ENCODE measurements at places on chromosomes 12 and 14.

- no peak for DNase-seq
These were observed 48.6 kb upstream of the GTF2A1 start for GRCh38 chr14:81269100-81269978.

GRCh38 chr12:90829044-90829443 lies 125.9 kb downstream of the CCER1 start:
- no peak for DNase-seq

DNA sequence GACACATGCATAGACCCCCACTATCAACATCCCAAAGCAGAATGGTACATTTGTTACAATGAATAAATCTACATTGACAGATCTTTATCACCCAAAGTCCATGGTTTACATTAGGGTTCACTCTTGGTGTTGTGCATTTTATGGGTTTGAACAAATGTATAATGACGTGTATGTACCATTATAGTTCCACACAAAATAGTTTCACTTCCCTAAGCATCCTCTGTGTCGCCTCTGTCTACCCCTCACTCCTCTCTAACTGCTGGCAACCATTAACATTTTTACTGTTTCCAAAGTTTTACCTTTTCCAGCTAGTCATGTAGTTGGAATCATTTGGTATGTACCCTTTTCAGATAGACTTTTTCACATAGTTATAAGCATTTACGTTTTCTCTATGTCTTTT lies 69.5 kb upstream of the LMO3 start:
- DNase-seq: no peak

DNA sequence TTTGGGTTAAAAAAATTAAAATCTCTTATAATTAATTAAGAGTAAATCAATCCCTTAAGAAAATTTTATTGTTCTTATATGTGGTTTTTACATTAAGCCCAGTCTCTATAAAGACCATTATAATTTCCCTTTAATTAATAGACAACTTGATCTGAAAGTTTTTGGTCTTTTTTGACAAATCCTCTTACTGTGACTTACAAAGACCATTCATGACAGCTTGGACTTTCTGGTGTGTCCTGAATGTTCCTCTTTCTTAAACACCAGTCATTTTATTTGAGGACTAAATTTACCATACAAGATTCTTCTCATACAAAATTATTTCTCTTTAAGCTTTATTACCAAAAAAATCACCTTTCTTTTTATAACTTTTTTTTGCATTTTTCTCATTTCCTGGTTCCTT lies 368.3 kb downstream of the ADGRD1 start:
- no peak for DNase-seq

DNA sequence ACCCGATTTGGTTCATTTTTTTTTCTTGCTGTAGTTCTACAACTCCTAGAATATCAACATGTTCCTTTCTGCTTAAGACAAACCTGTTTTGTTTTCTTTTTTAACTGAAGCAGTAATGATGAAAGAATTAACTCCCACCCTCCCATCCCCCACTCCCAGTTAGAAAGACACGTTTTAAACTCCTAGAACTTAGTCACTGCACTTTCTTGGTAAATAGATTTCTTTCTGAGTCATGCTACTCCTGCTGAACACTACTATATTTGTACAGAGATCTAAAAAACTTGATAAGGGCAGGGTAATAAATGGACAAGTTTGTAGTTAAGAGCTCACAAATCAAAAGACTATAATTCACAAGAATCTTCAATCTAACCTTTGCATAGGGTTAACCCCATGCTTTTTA lies 118.9 kb upstream of the PTPRB start:
- DNase-seq: no peak

DNA sequence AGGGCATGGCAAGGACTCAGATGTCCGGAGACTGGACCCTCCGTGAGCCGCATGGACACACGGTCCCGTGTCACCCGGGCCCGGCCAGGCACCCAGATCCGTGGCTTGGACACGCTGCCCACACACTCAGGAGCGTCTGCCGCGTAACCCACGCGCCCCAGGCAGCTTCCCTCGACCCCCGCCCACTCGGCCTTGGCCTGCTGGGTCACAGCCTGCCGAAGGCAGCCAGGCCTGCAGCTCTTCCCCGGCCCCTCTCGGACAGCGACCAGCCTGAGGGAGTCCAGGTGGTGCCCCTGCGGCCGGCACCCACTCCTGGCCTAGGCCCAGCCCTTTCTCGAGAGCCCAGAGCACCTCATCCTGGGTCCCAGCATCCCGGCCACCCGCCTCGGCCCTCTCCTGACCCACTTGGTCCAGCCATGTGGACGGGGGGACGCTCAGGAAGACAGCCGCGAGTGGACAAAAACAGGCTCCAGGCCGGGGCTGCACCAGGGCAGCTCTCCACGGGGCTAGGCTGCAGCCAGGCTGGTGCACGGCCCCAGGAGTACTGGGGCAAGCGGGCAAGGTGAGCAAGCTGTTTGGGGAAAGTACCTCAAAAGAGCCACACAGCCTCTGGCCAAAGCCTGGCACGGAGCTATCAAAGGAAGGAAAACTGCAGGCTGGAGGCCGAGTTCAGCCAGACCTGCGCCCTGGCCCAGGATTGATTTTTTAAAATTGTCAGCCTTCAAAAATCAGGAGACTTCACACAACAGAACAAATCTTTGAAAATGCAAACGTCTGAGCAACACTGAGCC lies 6.5 kb downstream of the AKT1 start:
- no peak for DNase-seq

DNA sequence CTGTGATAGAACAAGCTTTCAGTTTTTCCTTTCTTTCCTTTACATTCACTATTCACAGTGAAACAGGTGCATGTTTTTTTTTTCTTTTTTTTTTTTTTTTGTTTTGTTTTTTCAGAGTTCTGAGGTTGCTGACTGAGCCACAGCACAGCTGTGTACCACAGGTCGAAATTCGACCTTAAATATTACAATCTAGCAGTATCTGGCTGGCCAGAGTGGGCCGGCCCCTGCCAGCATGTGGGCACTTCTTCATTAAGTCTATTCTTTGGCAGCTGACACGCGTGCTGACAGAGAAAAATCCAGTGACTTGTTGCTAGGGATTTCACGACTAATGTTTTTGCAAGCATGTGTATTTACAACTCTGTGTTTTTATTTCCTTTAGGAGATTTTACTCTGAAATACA lies 33.9 kb downstream of the FBXO33 start:
- no peak for DNase-seq

DNA sequence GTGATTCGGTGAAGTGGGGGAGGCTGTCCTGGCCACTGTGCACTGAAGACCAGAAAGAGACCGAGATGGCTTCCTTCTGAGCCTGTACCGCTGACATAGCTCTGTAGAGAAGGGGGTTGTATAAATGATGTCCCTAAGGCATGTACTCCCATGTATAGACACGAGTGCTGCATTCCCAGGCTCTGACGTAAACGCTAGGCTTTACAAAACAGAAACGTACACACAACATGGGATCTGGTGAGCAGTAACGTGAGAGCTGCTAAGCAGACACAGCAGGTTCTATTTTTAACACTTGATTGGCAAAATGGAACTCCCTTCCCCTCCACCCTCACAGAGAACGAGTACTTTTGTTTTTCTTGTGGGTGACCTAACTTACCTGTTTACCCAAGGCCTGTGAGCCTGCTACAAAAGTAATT lies 35.9 kb downstream of the ACADS start:
- DNase-seq: no peak

GRCh38 chr12:51904951-51905470 lies 2.3 kb upstream of the ACVRL1 start:
- no peak for DNase-seq

GRCh38 chr12:2298556-2299200 lies 245.9 kb downstream of the CACNA1C start:
- no peak for DNase-seq

DNA sequence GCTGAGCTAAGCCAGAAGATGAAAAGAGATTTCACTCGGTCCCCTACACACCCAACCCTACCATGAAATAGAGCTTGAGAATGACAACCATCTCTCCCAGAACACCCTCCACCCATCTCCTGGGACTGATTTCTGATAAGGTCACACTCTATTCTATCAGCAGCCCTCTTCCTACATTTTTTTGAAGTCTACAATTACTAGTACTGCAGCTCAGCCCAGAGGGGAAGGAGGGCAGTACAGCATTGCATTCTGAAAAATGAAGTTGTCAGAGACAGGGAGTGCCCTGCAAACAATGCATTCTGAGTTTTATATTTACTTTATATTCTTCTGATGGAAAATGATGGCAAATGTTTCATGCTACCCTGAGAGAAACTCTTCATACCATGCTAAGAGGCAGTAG lies 318.5 kb downstream of the BCAT1 start:
- no peak for DNase-seq

DNA sequence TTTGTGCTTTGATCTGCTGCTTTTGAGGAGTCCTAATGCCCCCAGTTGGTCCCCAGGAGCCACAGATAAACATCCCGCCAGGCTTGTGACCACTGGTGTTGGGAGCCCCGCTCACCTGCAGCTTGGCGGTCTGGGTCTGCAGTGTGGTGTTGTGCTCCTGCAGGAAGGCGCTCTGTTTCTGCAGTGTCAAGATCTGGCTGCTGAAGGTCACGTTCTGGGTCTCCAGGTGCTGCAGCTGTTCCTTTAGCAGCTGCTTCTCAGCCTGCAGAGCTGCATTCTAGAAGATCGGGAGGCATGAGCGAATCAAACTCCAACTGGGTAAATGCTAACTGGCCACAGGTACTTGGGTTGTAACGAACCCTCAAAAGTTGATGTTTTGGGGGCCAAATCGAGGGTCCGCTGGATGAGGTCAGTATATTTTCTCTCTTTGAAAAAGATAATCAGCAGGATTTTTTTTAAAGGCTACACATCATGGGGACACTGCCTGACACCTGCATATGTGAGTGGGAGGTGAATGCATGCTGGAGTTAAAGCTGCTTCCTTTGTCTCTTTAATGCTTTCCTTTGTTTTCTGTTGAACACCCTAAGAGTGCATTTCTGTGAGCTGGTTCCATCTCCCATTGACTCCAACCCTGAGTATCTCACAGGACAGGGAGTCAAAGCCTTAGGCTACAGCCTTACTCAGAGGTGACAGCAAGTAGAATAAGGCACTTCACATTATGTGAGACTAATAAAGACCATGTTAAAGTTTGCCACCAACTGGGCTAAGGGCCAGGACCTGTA lies 61.3 kb upstream of the GPR68 start:
- no peak for DNase-seq

DNA sequence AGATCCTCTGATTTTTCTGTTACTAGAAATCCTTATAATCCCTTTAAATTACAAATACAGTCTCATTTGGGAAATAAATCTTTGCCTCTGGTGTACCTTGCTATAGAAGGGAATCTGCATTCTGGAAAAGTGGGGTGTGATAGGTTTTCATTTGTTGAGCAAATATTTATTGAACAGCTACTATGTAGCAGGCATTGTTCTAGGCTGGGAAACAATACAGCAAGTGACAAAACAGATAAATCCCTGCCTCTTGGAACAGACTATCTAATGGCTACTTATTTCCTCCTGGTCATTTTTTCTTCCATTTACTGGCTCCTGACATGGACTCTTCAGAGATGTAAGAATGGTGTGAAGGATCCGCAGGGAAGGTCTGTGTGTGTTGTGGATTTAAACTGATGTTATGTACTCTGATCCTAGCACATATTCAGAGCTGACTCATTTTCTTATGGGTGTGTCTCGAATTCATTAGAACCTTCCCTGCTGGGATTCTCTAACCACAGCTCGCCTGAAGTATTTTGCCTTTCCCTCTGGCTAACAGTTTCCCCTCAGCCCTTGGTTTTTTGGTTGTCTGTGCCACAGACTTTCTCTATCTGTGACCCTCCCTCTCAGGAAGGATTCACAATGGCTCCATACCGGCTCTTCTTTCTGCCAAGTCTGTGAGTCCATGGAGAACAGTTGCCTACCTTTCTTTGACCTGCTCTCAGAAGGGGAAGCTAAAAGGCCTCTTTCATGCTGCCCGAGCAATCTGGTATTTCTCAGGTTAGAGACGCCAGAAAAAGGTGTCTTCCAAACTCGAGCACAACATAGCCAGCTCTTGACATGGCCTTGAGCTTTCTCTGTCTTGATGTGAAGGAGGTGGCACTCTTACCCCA lies 53.7 kb downstream of the TMTC2 start:
- DNase-seq: no peak

DNA sequence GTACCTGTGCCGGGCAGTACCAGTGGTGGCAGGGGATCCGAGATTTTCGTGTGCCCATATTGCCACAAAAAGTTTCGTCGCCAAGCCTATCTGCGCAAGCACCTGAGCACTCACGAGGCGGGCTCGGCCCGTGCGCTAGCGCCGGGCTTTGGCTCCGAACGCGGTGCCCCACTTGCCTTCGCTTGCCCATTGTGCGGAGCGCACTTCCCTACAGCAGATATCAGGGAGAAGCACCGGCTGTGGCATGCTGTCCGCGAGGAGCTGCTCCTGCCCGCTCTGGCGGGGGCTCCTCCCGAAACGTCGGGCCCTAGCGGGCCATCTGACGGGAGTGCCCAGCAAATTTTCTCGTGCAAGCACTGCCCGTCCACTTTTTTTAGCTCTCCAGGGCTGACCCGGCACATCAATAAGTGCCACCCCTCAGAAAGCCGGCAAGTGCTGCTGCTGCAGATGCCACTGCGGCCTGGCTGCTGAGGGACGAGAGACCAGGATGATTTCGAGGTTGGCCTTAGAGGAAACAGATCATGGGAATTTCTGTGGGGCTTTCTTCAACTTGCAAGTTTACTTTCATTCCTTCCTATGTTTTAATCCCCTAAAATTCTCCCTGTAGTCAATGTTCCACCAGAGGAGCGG lies 1.6 kb downstream of the INSM2 start:
- DNase-seq: no peak

DNA sequence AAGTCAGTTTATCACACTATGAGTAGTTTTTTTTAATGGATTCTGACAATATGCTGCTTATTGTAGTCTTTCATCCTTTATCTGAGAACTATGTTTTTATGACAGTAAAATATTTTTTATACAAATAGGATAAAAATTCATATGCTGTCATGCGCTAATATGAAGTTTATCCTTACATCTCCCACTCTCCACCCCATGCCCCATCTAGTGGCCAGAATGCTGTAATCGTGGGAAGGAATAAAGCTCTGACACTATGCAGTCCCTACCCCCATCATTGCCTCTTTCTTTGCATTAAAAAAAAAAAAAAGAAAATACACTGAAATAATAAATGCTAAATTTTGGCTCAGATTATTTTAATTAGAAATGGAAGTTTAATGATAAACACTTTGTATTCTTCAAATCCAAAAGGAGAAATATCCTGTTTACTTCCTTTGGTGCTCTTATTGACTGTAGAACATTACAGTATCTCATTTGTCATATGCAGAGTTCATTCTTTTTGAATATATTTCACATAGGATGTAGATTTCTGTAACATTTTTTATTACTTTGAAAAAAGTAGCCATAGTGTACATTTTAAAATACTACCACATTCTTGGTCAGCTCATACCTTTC lies 145.9 kb upstream of the SLCO1C1 start:
- no peak for DNase-seq
